NCI-H2081 (cell line): ENCODE measurements at places on chromosomes 2 and 18.

DNA sequence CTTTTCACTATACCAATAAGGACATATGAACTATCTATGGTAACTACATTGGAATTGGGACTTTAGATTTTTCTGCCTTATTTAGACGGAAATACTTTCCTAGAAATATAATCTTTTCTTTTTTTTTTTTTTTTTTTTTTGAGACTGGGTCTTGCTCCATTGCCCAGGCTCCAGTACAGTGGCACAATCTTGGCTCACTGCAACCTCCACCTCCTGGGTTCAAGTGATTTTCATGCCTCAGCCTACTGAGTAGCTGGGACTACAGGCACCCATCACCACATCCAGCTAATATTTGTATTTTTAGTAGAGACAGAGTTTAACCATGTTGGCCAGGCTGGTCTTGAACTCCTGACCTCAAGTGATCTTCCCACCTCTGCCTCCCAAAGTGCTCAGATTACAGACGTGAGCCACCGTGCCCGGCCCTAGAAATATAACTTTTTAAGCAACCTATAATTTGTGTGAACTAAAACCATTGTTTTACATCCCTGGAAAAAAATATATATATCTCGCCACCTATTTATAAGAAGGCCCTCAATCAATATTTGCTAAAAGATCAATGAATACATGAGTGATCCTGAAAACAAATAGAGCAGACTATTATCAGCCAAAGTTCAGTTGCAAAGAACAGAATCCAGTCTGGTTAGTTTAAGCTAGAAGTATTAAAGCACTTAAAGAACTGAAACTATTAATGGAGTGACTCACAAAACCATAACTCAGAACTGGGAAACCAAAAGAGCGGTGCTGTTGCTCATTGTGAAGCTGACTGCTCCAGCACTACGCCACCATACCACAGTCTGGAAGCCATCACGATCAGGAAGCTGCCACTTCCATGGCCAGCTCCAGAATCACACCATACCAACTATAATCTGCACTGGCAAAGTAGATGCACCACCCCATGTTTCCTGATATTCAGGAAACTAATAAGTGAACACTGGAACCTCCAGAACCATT lies 8.4 kb upstream of the HNRNPLL start:
- no peak for DNase-seq

DNA sequence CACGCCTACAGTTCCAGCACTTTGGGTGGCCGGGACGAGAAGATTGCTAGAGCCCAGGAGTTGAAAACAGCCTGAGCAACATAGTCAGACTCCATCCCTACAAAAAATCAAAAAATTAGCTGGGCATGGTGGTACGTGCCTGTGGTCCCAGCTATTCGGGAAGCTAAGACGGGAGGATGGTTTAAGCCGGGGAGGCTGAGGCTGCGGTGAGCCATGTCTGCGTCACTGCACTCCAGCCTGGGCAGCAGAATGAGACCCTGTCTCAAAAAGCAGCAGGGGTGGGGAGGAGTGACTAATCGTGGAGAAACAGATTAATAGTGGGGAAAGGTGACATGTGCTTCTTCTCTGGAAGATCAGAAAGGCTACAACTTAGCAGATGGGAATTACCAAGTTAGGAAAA lies 58.1 kb upstream of the GPC1 start:
- DNase-seq, result no peak

DNA sequence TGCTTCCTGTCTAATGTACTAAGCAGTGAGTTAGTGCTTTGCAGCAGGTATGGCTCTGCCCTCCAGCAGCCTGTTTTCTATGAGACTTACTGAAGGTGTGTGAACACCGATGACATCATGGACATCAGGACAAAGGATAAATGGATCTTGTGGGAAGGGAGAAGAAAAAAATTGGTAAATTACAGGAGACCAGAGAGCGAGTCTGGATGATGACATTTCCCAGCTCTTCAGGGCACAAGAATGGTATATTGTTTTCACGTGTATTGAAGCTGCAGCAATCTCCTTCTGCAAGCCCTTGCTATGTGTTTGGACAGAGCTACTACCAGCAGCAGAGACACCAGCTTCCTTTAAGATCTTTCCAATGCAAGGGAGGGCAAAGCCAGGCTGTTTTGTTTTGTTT lies 47.2 kb downstream of the DCC start:
- DNase-seq, result no peak

GRCh38 chr18:741931-742512 lies 29.6 kb upstream of the ENOSF1 start:
- peak; percentile 3 for DNase-seq

DNA sequence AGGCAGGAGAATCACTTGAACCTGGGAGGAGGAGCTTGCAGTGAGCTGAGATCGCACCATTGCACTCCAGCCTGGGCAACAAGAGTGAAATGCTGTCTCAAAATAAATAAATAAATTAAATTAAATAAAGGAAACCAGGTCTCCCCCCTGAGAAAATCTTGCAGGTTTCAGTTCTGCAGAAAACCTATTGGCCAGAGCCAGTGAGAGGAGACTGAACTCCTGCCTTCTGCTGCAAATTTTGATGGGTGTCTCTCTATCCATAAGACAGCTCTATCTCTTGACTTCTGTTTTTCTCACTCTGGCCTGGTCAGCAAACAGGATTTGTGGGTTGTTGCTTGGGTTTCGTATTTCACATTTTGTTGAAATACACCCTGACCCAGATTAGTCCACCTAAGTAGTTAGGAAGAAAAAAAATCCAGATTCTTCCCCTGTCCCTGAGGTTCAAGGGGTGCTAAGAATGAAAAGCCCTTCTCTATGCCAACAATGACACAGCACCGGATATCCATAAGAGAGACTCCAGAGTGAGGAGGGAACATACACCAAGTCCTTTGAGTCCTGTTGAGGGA lies 86.7 kb upstream of the MAP4K4 start:
- DNase-seq, result no peak

DNA sequence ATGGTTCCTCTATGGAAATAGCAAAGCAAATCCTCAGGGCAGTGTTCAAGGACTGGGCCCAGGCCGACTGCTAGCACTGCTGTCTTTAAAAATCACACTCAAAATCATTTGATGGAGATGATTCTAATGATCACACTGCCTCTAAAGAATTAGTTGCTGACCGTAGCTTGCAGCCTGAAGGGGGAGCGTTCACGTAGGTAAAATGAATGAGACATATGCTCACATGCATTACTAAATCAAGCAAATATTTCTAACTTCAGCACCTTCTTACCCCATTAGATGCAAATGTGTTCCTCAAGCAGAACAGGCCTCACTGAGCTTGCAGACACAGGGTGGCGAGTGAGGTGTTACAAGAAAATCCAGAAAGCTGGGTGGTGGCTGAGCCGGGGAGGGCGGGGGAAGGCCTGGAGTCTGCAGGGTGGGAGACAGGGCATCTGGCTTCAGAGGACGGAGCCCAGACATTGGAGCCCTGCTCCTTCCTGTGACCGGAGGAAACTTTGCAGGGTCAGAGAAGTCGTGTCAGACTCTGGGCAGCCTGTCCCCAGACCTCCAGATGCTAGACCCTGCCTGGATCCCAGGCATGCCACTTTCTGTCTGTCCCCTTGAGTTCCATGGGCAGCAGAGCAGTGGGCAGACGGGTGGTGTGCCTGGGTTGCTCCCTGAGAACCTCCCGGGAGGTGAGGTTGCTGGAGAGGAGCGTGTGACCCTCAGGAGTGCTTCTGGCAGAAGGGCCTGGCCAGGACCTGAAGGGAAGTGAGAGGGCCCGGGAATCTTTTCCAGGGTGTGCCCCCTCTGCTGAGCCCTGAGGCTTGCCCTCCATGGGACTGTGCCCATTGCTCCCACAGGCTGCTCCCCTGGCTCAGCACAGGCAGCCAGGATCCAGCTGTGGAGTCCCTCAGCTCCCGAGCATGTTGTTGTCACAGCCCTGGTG lies 7.1 kb upstream of the NPPC start:
- DNase-seq, result no peak

DNA sequence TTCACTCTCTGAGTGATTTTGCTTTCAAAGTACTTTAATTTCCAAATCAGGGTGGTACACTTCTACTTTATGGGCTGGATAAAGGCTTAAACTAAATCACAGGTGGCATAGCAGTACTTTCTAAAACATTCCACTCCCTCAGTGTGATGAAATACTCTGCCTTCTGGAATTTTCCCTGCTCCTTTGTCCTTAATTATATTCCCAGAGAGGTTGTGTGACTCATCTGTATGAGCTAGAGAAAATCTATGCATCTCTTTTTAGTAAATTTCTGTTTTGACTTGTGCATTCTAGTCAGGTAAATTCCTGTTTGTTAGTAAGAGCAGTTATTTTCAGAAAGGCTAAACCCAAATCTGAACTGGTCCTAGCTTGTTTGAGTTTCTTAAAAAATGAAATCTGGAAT lies 29.0 kb upstream of the PLA2R1 start:
- no peak for DNase-seq

GRCh38 chr2:2022941-2023586 lies 278.7 kb upstream of the PXDN start:
- DNase-seq, result no peak

GRCh38 chr2:240600451-240600961 lies 14.0 kb downstream of the CAPN10 start:
- DNase-seq, result no peak

GRCh38 chr2:200443376-200443775 lies 66.5 kb downstream of the KCTD18 start:
- DNase-seq, result no peak

- DNase-seq, result no peak
These were observed 869 bp downstream of the STARD7 start for GRCh38 chr2:96207774-96208142.

- DNase-seq, result no peak
These were observed 124.5 kb downstream of the PMAIP1 start for GRCh38 chr18:60024345-60024744.

- DNase-seq, result no peak
These were observed 67.2 kb upstream of the DSC1 start for GRCh38 chr18:31229829-31230228.

GRCh38 chr2:2184549-2185249 lies 146.4 kb downstream of the MYT1L start:
- no peak for DNase-seq

GRCh38 chr2:198762441-198762840 lies 695.3 kb downstream of the SATB2 start:
- no peak for DNase-seq

- no peak for DNase-seq
These were observed 63.6 kb upstream of the ATL2 start for GRCh38 chr2:38440655-38441054.

DNA sequence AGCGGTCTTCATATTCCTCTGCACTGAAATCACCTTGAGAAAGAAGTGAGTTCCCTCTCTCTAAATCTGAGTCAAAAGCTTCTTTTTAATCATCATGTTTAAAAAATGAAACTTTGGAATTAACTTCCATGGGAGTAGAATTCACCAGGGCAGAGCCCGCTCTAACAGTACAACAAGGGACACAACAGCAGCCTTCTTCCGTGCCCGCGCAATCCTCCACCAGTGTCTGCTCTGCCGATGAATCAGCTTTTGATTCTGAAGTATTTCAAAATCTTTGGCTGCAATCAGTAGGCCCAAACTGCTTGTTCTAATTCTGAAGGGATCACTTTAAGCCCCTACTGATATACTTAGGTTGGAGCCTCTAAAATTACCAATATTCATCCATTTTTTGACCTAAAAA lies 76.9 kb downstream of the USP40 start:
- DNase-seq, result no peak

DNA sequence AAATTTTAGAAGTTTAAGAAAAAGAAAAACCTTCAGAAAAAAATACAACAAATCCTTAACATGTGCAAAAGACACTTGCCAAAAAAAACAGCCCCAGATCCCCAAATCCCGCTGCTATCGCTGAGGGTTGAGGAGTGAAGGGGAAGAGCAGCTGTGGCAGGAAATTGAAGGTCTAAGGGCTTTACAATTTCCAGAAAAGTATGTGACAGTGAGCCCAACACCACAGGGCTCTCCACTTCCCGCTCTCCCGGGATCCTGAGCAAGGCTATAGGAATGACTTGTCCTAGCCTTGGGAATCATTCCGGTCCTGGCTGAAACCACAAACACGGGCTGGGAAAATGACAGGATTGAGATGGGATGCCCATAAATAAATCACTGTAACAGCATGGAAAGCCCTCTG lies 191.4 kb downstream of the TMEM163 start:
- DNase-seq, result no peak

DNA sequence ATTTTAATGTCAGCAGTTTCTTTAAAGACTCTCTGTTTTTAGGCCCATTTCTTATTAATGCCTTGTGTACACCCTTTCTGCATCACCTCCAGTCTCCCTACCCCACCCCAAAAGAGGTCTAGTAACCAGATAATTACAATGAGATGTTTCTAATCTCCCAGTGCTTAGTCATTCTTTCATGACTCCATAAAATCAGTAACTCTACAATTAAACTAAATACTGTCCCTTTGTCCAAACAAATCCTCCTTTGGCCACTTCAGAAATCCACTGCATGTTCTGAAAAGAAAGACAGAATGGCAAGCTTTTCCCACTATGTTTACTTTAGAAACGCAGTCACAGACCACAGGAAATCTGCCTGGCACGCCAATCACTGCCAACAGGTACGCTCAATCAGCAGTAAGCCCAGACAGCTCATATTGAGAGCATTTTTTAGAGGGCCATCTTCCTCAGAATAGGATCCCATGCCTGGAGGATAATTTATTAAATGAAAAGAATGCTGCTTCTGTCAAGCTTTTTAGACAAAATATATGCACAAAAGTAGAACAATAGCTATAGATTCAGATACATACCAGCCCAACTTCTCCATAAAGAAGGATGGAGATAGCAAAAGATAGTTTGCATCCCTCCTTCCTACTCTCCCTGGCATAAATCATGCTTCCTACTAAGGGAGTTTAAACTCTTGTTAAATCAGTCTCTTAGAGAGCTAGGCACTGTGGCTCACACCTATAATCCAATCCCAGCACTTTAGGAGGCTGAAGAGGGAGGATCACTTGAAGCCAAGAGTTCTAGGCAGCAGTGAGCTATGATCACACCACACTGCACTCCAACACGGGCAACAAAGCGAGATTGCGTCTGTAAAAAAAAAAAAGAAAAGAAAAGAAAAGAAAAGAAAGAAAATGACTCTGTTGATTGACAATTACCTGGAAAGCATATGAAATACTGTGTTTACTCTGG lies 14.6 kb downstream of the CLASP1 start:
- peak; percentile 3 for DNase-seq

GRCh38 chr2:102592601-102593000 lies 26.8 kb upstream of the SLC9A2 start:
- DNase-seq, result no peak
